ENCODE measurements at places on chromosomes 7 and 10.

- DNase-seq: no peak
Measured at GRCh38 chr7:81725003-81725811, 44.6 kb downstream of the HGF start.

DNA sequence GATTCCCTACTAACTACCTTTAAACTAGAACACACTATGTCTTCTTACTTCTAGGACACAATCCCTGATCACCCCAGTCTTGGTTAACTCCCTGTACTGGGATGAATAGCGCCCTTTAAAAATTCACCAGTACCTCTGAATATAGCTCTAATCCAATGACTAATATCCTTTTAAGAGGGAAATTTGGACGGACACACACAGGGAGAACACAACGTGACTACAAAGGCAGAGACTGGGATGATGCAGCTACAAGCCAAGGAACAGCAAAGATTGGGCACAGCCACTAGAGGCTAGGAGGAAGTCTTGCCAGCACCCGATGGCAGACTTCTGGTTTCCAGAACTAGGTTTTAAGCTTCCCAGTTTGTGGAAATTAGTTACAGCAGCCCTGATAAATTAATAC, 81.4 kb downstream of the MALSU1 start:
- no peak for DNase-seq

GRCh38 chr10:86162696-86163400, 203.7 kb downstream of the GRID1 start:
- DNase-seq: no peak

DNA sequence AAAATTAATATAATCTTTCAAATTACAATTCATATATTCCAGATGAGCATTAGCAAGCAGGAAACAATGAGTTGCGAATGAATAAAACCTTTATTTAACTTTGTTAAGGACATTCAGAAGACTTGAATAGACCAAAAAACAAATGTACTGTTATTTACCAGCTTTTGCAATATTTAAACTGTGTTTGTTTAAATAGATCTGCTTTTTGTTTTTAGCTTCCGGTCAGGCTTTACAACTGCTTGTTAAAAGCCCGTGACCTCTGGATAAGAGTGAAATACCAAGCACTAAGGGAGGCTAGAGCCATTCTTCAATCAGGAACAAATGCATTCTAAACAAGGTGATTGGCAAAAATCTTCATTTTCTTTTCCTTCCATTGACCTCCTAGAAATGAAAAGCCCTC, 184.9 kb upstream of the GNAI1 start:
- no peak for DNase-seq

- DNase-seq: peak; percentile 28
Measured at GRCh38 chr10:24723788-24724380, at the start of gene ARHGAP21. ARHGAP21 (minus strand) TSS chr10:24723887; CDS start chr10:24721899, 1,988 bp downstream.

DNA sequence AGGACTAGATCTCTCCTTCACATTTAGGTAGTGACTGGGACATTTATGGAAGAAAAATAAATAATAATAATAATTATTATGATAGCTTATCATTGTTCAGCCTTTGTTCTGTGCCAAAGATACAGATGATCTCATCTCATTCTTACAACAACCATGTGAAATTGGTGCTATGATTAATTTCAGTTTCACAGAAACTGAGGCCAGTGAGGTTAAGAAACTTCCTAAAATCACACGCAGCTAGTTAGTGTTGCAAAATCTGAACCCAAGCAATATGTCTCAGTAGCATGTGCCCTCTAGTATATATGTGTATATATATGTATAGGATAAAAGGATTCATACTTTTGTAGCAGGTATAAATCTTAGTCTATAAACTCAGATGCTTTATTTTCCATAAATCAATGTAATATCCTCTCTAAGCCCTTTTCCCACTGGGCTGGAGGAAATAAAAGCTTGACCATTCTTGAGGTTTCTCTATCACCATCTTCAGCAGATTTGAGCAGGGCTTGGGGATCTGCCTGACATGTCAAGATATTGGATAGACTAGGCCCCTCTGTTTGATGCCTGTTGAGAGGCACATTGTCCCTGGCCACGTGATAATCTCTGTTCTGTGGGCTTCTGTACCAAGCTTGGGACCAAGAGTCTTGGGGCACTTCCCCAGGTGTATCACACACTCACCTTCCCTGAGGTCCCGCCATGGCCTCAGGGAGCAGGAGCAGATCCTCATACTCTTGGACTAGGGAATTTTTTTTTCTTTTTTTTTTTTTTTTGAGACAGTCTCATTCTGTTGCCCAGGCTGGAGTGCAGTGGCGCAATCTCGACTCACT, 172.6 kb upstream of the NRP1 start:
- DNase-seq: no peak

- DNase-seq: no peak
Measured at GRCh38 chr7:35707422-35707821, 12.5 kb upstream of the HERPUD2 start.

All from stimulated activated naive CD4-positive, alpha-beta T cell treated with Interleukin-2 at 50 U/mL for 16 hours (primary cell).